Fibroblast of skin of scalp (primary cell): ENCODE measurements at places on chromosomes 5 and 9.
A peak's percentile ranks its signal among the peaks of the same experiment; 100 is the strongest.

- no peak for DNase-seq
These were observed 388.8 kb downstream of the ZSWIM6 start for GRCh38 chr5:61720829-61721228.

GRCh38 chr5:165981671-165982070 is 2309.8 kb upstream of the WWC1 start:
- no peak for DNase-seq

DNA sequence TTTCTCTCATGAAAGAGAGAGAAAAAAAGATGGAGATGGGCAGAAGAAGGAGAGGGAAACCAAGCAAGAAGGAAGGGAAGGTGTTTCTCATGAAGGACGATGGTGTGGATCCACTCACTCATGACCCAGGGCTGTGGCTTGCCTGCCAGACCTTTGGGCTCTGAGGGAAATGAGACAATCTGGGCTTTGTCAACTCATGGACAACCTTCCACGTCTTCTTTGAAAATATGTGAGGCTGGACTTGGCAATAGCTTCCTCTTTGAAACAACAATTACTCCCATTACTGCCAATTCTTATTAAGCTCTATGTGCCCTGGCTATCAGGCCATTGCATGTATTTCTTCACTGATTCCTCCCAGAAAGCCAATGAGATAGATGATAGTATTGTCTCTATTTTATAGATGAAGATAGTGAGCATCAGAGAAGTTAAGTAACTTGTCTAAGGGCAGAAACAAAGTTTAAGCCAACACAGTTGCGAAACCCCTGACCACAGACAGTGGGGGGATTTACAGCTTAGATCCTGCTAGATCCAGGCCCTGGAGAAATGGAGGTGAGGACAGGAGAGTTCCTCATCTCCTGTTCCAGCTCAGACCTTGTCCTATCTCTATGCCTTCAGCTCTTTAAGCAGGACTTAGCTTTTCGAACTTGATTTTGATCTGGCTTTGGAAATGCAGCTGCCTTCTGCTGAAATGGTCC is 132.4 kb downstream of the GCNT1 start:
- peak; percentile 44 for DNase-seq

GRCh38 chr5:58183786-58184085 is 276.1 kb downstream of the PLK2 start:
- no peak for DNase-seq

- DNase-seq, result no peak
These were observed 174.8 kb downstream of the MCTP1 start for GRCh38 chr5:95110118-95110517.

DNA sequence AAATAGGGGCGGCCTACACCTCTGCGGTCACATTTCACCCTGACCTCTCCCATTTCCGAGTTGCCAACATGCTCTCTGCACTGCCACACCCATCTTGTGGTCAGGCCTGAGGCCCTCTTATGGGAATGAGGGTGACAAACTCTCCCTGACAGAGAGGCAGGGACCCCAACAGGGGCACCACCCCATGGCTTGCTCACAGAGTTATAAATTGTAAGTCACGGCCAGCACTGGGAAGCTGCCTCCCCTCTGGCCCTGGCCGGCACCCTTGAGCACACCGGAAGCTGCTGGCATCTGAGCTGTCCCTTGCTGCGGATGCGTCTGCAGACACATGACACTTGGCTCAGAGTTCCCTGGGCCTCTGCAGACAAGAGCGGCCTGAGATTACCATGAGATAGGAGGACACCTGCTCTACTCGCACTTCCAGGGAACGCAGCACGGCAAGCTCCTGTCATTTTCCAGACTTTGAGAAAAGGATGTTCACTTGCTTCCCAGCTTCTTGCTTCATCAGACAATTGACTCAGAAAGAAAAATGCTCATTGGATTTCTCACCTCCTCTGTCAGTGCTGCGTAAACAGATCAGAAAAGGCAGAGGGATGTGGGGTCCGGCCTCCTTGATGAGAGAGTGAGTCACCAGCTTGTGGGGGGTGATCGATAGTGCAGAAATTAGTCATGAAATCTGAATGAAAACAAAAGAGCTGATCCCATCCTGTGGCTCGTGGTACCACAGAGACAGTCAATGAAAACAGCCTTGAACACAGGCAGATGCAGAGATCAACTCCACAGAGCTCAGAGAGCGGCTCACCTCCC is 269.8 kb downstream of the SYK start:
- DNase-seq, result peak; percentile 90

DNA sequence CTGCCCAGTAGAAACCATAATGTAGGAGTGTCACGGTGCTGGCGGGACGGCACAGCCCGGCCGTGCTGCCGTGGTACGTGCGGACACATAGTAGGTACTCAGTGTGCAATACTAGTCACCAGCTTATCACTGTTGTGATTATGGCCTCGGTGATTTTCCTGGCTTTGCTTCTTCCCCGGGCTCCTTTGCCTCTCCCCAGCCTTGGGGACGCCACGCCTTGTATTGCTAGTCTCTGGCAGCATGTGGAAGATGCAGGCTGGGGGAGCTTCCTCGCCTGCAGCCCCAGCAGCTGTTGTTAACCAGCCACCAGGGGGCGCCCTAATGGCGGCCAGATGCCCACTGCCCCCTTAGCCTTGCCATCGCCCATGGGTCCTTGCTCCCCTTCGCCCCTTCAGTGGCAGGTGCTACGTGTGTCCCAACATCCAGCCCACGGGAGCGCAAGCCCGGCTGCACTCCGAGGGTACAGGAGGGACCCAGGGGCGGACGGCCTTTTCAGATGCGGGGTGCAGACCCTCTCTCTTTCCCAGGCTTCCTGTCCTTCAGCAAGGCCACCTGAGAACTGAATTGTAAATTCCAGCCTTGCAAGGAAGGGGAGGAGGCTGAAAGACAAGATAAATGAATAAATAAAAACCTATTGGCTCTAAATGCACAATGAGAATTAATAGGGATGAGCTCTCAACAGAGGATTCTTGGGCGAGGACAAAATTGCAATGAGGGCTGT is 8.0 kb downstream of the NTNG2 start:
- DNase-seq, result peak; percentile 46

- DNase-seq, result no peak
These were observed 192.7 kb downstream of the VPS13A start for GRCh38 chr9:77370064-77370463.

DNA sequence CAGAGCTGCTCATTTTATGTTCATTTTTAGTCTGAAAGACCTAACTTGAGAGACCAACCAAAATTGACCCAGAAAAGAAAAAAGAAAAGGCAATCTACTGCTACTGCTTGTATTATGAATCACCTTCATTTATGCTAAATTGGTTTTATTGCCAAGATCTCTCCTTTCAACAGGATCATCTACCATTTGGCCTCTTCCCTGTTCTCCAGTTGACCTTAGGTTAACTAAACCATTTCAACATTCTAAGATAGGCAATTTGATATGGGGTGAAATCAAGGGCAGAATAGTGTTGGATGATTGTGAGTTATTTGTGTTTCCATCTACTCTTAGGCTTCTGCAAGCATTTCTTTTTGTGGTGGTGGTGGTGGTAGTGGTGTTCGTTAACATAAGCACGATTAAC is 48.3 kb upstream of the POU4F3 start:
- DNase-seq, result no peak

DNA sequence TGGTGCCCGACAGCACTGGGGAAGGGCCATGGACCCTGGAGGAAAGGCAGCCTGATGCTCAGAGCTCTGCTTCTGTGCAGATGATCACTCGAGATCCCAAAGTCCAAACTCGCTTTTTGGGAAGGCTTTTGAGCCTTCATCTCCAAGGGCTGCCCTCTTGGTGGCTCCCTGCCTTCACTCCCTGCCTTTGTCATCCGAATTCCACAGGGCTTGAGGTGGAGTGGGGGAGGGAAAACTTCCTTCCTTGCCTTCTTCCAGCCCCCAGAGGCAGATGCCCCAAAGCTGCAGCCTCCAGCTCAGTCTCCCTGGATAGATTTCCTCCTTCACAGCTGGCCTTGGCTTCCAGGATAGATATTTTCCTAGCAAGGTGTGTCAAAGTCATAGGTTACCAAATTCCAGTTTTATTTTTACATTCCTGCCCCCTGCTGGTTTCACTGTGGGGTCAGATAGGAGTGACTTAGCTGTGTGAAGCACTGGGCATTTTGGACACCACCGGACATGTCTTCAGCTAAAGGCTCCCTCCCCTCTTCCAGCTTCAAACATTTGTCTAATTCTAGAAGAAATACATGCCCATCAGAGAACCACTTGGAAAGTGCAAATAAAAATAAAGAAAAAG is 268.2 kb downstream of the HSPA4 start:
- DNase-seq, result no peak

- DNase-seq, result no peak
These were observed 155.6 kb downstream of the TRIM32 start for GRCh38 chr9:116842658-116843057.

GRCh38 chr5:97854871-97855762 is 672.1 kb upstream of the RIOK2 start:
- peak; percentile 82 for DNase-seq

DNA sequence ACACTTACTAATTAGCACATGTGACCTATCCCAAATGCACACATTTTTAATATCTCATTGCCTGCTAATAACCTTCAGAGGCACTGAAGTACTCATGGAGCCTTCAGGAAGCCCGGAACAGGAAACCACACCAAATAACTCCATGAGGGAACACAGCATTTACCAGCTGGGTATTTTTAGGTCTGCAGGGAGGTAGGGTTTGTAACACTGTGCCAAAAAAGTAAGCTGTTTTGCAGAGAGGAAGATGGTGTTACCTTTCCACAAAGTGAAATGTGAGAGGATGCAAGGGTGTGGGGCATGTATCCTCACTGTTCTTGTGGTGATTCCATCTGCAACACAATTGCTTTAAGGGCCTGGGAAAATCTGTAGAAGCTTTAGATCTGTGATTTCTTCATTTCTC is 64.4 kb downstream of the NUDT12 start:
- no peak for DNase-seq

- DNase-seq, result no peak
These were observed 13.0 kb downstream of the GSN start for GRCh38 chr9:121280715-121281613.

DNA sequence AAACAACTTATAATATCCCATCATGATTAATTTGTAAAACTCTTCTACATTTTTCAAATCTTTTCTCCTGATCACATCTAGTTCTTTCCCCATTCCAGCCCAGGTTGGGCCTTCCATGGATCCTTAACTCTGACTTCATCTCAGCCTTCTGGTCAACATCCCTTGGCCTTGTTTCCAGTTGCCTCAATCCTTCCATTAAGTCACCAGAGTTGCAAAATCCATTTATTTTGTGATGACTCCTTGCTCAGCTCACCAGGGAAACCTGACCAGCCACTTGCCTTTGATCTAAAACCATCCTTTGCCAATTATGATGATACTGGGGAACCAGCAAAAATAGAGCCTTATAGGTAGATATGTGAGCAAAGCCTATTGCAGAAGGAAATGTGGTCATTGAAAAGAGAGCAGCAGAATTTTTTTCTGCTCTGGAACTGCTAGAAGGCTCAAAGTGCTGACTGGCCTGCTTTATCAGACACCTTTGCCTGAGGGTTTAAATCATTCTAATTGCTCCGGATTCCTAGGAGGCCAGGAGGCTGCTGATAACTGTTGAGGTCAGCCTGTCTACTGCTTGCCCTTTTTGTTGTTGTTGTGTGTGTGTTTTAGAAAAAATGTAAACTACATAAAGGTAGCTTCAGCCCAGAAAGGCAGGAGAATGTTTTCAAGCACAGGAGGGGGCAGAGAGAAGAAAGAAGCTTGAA is 512.2 kb upstream of the GRIA1 start:
- no peak for DNase-seq

DNA sequence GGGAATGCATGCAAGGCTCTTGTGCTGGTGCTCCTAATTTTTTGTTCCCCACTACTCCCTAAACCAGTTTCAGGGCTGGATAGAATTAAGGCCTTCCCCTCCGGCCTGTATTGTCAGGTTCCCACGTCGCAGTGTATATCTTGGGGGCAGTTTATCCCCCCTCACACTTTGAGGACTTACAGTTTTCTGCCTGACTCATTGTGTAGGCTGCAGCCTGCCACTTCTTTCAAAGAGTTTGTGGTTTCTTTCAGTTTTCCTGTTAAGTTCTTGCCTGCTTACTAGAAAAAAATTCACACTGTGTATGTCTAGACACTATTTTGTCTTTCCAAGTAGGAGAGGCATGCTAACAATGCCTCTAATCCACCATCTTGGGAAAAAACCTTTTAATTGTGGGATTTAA is 28.4 kb upstream of the BTNL3 start:
- DNase-seq, result peak; percentile 1

DNA sequence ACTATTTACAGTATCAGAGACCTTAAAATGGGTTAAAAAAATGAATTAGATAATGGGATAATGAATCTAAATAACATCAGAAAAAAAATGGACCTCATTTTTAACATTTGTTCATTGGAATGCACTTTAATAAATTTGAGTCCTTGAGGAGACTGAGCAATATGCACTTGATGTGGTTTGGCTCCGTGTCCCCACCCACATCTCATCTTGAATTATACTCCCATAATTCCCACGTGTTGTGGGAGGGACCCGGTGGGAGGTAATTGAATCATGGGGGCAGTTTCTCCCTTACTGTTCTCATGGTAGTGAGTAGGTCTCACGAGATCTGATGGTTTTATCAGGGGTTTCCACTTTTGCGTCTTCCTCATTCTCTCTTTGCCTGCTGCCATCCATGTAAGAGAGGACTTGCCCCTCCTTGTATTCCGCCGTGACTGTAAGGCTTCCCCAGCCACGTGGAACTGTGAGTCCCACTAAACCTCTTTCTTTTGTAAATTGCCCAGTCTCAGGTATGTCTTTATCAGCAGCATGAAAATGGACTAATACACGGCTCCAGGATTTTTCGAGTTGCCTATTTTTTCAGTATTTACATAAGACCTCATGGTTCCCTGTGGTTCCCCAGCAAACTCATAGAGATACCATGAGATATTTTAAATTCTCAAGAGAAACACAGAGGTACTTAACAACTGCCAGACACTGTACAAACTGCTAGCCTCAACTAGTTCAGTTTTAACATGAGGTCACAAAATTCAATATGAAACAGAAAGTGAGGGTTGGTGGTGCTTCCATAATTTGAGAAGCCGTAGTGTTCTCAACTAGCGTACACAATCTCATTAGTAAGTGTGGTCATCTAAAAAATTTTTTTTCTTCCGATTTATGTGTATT is 128.3 kb downstream of the TLE1 start:
- peak; percentile 33 for DNase-seq

DNA sequence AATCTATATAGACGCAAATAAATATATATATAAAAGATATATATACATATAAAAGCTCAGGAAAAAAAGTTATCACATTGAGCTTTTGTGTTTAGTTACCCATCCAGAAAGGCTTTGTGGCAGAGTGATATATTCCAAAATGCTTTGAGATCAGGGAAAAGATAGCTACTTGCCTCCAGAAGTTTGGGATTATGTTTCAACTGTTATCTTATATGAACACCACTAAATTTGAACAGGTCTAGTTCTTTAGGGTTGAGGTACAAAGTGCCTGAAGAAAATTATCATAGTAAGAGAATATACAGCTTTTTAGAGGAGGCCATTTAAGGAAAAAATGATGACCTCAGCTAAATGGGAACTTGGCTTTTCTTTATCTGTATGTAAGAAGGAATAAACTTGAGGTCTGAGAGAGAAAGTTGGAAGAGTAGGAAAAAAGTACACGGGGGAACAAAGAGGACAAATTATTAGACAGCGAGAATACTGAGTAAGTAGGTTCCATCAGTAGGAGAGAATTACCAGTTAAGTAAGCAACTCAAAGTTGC is 2.4 kb downstream of the ERP44 start:
- no peak for DNase-seq

GRCh38 chr9:95508968-95509850 is 7.6 kb downstream of the PTCH1 start:
- peak; percentile 96 for DNase-seq

- peak; percentile 51 for DNase-seq
These were observed 20.8 kb upstream of the MATR3 start for GRCh38 chr5:139272471-139273321.
